ENCODE measurements at places on chromosomes 3 and 15.
A peak's percentile ranks its signal among the peaks of the same experiment; 100 is the strongest.

DNA sequence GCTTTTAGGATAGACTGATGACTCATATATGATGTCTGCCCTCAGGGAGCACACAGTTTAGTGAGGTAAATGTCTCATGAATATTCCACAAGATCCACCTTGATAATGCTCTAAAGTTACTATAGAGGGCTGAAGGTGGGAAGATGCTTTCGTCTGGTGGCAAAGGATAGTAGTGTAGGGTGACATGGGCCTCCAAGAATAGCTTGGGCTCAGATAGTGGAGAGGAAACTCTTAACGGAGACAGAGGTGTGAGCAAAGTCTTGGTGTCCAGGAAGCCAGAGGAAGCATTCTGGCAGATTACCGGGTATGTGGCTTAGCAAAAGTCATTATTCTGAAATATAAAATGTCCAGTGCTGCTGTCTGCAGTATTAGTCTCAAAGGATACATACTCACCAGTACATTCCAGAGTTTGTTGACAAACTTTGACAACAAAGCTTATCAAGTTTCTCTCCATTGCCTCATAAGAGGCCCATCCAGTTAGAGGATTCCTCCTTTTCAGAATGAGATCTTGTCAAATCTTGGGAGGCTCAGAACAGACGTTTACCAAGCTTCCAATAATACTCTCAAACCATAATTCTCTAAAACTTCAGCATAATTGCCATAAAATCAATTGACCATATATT is 316.7 kb downstream of the LPP start:
- DNase-seq = no peak

GRCh38 chr15:45088801-45089711 is 24.9 kb downstream of the DUOX2 start:
- DNase-seq = no peak

GRCh38 chr3:110296885-110297284 is 774.7 kb upstream of the NECTIN3 start:
- DNase-seq = no peak

GRCh38 chr15:95680728-95681127 is 649.8 kb upstream of the NR2F2 start:
- DNase-seq = no peak

- DNase-seq = no peak
Observed at GRCh38 chr15:47293466-47294162, 423.7 kb upstream of the SEMA6D start.

- no peak for DNase-seq
Observed at GRCh38 chr3:53161450-53161819, 426 bp downstream of the PRKCD start.

- DNase-seq = no peak
Observed at GRCh38 chr3:184366619-184367289, 5.2 kb downstream of the POLR2H start.

DNA sequence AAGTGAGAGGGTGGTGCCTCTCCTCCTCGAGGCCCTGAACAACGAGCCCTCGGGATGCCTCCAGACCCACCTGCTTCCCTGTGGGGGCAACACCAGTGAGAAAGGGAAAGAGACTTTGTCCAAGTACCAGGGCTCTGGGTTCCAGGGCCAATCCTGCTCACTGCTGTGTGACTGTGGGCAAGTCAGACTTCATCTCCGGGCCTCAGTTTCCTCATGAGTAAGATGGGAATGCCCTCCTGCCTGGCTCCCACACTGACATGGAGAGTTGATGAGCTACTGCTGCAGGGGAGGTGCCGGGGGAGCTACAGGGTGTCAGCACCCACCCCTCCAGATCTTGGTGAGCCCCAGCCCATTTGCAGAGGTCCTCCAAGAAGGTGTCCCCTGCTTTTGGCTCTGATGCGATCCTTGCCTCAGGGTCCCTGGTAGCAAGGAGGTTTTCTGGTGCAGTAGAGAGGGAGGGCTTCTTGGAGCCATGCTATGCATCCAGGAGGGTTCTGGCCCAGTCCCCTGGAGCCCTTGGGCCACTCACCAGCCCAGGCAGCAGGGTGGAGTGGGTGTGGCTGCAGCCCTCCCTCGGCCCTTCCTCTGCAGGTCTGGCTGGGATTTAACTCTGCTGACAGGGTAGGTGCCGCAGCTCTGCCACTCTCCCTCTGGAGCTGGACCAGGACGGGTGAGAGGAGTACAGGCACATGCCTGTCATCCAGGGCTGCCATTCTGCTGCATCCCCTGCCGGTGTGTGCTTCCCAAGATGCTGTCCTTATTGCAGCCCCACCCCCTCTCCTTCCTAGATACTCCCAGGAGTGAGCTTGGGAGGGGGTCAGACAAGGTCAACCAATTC is 26.9 kb downstream of the LOXL1 start:
- no peak for DNase-seq

DNA sequence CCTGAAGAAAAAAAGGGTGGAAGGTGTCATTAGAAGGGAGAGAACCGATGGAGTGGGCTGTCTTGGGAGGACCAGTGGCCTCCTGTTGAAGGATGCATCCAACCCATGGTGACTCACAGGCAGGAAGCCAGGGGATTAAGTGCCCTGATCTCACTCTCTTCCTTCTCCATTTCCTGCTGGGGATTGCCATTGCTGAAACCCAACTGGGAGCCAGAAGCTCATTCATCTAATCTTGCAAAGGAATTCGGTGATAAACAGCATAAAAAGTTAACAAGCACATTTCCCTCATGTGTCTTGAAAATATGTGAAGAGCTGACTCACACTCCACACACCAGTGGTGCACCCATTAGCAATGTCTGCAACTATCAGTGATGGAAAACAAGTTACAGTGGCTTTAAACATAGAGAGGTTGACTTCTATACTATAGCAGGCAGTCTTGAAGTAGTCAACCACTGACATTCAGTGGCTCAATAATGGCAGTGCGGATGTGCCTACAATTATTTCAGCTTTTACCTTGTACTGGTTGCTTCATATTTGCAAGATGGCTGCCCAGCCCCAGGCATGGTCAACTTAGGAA is 12.8 kb upstream of the CSRNP1 start:
- peak; percentile 61 for DNase-seq

DNA sequence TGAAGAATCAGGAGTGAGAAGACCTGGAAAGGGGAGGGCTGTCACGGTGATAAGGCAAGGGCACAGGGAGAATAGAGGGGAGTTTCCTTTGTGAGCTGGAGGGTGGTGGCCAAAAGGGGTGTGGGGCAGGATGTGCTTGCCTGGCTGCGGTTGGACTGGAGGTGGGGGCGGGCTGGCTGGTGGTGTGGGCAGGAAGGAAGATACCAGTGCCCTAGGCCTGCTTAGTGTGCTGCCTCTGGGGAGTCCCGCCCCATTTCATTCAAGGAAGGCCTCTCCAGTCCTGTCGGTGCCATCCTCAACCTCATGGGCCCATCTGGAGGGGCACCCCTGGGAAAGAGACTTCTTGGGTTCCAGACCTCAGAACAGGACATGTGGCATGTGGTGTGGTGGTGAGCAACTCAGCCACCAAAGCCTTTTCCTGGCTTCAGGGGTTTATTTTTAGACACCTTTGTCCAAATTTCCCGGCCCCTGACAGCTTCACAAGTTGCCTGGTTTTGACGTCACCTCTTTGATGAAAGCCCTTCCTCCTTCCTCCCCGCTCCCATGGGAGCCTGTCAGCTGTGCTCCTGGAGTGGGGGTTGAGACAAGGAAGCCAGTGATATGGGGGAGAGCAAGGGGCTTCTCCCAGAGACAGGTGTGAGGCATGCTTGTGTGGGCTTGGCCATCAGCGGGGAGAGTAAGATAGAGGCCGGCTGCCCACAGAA is 15.6 kb downstream of the TEX264 start:
- DNase-seq = no peak

DNA sequence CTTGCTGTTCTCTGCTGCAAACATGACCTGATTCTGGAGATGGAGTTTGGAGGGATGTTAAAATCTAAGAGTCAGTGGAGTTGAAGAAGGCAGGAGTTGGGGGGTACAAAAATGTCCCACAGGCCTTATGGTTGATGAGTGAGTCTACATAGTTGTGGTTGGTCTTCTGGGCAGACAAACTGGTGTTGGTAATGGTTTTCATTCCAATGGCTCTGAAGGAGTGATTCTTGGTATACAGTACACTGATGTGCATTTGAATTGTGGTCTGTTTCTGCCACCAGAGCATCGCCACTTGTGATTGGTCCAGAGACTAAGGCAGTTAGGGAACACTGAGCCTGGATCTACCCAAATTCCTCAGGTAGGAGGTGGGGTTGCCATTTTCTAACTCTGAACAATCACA is 514.1 kb upstream of the CFAP20DC start:
- DNase-seq = no peak

GRCh38 chr3:49339941-49340800 is at the start of gene USP4:
Gene USP4, minus strand, starts transcription at chr3:49340053. Its CDS starts 29 bp downstream, at chr3:49340024.
- DNase-seq = peak; percentile 75

- DNase-seq = no peak
Observed at GRCh38 chr3:37140899-37141541, 33.4 kb downstream of the LRRFIP2 start.

- no peak for DNase-seq
Observed at GRCh38 chr3:103052236-103052830, 617.5 kb downstream of the ZPLD1 start.

- no peak for DNase-seq
Observed at GRCh38 chr15:77296773-77297337, 123.0 kb downstream of the PEAK1 start.

DNA sequence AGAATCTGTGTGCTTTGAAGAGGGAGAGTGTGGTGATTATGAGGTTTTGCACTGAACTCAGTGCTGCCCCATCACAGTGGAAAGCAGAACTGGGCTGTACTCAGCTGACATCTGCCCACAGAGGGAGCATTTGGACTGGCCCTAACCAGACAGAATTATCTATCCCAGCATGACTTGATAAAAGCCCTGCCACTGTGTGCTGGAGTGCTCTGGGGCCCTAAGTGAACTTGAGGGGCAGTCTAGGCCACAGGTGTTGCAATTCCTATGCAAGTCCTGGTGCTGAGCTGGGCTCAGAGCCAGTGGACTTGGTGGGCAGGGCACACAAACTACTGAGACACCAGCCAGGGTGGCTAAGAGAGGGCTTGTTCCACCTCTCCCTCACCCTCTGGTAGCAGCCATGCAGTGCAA is 269.2 kb upstream of the CTNNB1 start:
- no peak for DNase-seq

- DNase-seq = no peak
Observed at GRCh38 chr15:86840996-86841395, 761.3 kb downstream of the AGBL1 start.

GRCh38 chr3:122627301-122627700 is 49.9 kb downstream of the PARP15 start:
- DNase-seq = no peak

GRCh38 chr3:65334045-65334665 is 646.4 kb upstream of the ADAMTS9 start:
- DNase-seq = no peak

DNA sequence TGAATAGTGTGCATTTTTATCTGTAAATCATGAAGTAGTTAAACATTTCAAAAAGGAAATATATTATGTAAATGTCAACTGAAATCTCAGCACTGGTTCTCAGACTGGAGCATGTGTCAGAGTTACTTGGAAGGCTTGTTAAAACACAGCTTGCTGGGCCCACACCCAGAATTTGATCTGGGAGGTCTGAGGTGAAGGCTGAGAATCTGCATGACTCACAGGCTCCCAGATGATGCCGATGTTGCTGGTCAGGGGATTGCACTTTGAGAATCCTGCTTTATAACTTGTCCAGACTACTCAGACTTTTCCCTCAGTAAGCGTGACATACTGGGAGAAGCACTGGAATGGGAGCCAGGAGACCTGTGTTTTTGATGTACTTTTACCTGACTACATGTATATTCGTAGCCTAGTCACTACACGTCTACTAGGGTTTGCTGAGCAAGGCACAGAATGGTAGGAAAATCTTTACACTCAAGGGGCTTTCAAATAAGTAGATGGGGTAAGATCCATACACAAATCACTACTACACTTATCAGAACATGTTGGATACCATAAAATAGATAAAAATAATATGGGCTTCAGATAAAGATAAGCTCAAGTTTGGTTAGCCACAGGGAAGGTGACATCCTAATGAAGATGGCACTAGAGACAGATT is 77.1 kb upstream of the MEX3B start:
- DNase-seq = peak; percentile 72

GRCh38 chr3:147760941-147761340 is 351.8 kb downstream of the ZIC1 start:
- no peak for DNase-seq

DNA sequence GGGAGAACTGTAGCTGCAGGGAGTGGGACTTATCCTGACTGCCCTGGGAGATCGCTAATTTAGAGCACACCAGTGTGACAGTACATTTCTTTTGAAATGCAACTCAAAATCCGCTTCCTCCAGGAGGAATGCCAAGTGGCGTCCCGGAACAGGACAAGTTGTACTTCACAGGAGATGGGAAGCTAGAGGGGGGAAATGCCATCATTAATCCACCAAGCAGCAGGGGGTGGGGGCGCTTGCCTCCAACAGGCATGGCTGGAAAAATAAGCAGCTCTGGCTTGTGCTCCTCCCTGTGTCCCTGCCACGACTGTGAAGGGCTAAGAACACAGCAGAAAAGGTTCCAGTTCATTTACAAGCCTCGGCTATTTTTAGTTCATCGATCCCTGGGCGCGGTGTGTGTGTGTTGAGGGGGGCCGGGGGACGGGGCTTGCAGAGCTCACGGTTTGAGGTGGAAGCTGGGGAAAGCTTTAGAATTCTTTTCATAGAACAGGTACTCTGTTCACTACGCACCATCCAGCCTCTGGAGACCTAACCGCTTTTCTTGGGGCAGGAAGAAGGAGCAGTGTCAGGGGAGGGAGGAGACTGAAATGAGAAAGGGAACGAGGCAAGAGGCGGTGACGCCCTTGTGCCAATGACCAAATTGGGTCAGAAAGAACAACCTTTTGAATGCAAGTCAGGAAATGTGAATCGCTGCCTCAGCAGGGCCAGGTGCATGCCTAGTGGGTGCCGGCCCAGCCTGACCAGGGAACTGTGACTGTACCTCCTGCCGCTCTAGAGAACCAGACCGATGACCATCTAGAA is 51.8 kb upstream of the DGKG start:
- no peak for DNase-seq

- no peak for DNase-seq
Observed at GRCh38 chr3:183540501-183541234, 14.8 kb downstream of the KLHL6 start.

- DNase-seq = no peak
Observed at GRCh38 chr3:74000725-74001124, 376.0 kb upstream of the PDZRN3 start.

GRCh38 chr15:45136378-45136764 is 6.6 kb downstream of the DUOX1 start:
- DNase-seq = no peak

GRCh38 chr3:46304739-46305138 is 49.2 kb upstream of the CCR2 start:
- no peak for DNase-seq

GRCh38 chr15:30791239-30792175 is 112.2 kb upstream of the FAN1 start:
- no peak for DNase-seq

GRCh38 chr3:155963570-155963969 is 93.1 kb downstream of the GMPS start:
- no peak for DNase-seq

DNA sequence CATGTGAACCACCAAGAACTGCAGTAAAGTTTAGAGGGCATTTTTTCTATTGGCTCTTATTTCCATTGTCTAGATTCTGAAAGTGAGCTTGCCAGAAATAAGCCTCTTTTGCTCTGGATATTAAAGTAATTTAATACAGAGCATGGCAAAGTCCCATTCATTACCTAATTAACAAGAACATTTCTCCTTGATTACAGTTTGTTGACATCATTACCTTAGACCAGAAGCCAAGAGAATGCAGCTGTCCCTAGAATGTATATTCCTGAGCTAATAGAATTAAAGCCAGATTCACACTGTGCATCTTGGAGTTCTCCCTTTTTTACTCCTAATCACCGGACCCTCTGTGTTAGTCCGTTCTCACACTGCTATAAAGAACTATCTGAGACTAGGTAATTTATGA is 46.4 kb upstream of the TM4SF4 start:
- no peak for DNase-seq

GRCh38 chr15:92936138-92936537 is 36.0 kb downstream of the CHD2 start:
- DNase-seq = no peak
